ENCODE measurements at places on chromosomes 5 and 9.

DNA sequence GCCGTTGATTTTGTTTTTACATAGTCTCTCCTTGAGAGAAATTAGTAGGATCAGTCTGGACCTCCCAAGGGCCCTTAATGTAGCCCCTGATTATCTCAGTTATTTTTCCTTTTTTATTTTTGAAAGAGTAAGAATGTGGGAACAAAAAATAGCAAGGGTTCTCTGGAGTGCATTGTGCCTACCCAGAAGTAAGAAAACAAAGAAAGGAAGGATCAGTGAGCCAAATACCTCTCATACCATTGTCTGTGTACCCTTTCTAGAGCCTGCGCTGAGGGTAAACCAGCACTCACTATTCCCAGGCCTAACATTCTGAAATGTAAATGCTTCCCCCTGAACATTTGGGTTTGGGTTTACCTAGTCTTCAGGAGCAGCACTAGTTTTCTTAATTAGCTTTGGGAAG is 213.0 kb upstream of the TARS1 start:
- no peak for DNase-seq

DNA sequence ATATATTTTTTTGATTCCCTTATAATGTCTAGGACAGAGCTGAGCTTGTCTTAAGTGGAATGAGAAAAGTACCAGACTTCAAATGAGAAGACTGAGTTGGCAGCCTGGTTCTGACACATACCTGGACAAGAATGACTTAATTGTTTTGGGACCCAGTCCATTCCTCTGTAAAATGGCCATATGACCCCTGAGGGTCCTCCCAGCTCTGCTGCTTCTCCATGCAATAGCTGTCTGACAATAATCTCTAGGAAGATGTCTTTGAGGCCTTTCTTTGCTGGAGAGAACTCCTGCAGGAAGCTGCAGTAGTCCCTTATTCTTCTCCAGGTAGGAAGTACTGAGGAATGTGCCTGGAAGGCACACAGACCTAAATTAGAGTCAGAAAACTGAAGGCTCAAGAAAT is 55.9 kb upstream of the SLIT3 start:
- no peak for DNase-seq

DNA sequence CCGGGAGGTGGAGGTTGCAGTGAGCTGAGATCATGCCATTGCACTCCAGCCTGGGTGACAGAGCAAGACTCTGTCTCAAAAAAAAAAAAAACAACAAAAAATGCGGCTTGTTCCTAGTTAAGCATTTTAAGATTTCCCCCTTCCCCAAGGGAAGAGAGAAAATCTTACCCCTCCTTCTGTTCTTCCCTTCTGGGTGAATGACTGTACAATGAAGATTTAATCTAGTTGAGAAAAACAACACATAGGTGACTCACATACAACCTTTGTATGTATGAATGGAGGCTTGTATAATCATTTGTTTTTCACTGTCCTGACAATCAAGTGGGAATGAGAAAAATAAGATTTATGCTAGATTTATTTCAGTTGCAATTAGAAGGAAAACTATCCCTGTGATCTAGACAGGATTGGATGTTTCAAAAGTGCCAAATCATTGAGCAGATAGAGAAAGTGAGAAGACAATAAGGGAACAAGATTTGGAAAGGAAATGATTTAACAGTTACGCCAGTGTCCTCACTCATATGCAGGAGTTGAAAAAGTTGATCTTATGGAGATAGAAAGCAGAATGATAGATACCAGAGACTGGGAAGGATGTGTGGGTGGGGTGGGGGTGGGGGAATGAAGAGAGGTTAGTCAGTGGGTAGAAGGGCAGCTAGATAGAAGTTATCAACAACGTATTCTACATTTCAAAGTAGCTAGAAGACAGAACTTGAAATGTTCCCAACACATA is 16.7 kb downstream of the GDA start:
- DNase-seq, result no peak

GRCh38 chr9:96655198-96655851 is at the start of gene PRXL2C:
PRXL2C (minus strand) TSS chr9:96655317; CDS start chr9:96655281, 36 bp downstream.
- DNase-seq, result peak; percentile 86

GRCh38 chr9:77978086-77978781 is 53.4 kb downstream of the GNAQ start:
- DNase-seq, result peak; percentile 14

GRCh38 chr9:131651599-131651998 is 88.3 kb downstream of the RAPGEF1 start:
- peak; percentile 44 for DNase-seq

GRCh38 chr9:135023088-135023785 is 64.2 kb upstream of the OLFM1 start:
- no peak for DNase-seq

- DNase-seq, result no peak
These were observed 26.2 kb downstream of the SETX start for GRCh38 chr9:132328580-132328979.

DNA sequence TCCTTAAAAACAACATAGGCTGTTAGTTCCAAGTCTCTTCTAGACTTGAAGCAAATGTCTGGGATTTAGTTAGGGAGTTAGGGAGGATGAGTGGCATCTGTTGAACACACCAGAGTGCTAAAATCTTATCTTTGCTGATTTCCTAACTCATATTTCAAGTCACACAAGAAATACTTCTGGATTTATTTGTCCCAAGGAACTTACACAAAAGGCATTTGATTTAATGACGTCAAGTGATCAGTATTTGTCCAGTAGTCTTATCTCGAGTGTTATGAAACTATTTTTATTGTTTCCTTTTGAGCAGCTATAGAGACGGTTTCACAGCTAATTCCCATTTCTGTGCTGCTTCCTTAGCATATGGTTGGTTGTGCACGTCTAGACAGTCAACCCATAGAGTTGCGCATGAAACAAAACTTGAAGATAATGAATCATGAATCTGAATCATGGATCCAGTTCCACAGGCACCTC is 140.5 kb upstream of the TUT7 start:
- no peak for DNase-seq

GRCh38 chr9:27967210-27967609 is 393.9 kb upstream of the C9orf72 start:
- DNase-seq, result no peak

- no peak for DNase-seq
These were observed 356.7 kb upstream of the TRPC7 start for GRCh38 chr5:136722086-136722485.

DNA sequence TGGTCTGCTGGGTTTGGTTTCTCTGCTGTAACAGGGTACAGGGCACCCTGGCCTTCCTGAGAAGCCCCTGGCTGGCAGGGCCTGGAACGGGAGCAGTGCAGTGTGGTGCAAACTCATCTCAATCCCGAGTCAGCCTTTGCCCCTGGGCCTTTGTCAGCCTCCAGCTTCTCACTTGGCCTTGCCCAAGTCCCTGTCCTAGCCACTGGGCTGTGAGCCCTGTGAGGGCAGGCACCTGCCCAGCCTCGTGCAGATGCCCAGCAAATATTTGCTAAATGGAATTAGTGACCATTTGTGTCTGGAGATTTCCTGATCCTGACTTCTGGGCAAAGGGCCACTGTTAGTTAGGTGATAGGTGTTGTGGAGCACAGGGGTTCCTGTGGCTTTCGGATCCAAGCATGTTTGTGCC is 13.0 kb downstream of the RGS3 start:
- no peak for DNase-seq

GRCh38 chr5:95519681-95520080 is 35.1 kb downstream of the SKIC3 start:
- no peak for DNase-seq

GRCh38 chr5:95298651-95299050 is 13.8 kb upstream of the MCTP1 start:
- no peak for DNase-seq

- no peak for DNase-seq
These were observed 7.5 kb downstream of the DIAPH1 start for GRCh38 chr5:141611289-141611688.

DNA sequence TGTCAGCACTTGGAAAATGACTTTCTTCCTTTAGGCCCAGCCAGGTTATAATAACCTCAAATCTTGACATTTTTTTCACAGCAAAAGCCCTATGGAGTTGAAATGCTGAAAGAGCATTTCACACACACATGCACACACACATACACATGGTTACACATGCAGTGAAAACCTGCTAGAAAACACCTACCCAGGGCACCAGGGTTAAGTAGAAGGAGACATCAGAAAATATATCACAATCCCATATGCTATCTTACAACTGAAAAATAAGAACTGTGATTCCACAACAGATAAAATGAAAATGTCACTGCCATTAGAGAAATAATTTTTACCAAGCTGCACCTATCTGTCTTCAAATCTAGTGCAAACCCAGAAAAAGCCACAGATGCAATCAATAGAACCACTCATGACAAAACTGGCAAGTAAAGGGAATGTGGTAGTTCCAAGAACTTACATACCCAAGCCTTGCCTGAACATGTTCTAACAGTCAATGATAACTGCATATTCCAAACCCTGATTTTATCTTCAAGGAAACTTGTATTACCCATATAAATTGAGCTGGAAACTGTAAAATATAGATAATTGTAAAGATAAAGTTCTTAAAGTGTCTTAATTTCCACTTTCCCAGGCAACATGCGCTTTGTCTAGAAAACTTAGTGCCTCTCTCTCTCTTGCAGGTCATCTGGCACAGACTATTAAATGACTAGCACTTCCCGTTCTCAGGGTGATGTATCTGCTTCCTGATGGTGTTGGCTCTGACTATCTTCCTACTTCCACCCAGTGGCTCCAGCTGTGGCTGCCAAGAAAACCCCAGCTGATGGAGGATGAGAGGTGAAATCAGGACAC is 250.2 kb upstream of the PTGER4 start:
- peak; percentile 68 for DNase-seq

DNA sequence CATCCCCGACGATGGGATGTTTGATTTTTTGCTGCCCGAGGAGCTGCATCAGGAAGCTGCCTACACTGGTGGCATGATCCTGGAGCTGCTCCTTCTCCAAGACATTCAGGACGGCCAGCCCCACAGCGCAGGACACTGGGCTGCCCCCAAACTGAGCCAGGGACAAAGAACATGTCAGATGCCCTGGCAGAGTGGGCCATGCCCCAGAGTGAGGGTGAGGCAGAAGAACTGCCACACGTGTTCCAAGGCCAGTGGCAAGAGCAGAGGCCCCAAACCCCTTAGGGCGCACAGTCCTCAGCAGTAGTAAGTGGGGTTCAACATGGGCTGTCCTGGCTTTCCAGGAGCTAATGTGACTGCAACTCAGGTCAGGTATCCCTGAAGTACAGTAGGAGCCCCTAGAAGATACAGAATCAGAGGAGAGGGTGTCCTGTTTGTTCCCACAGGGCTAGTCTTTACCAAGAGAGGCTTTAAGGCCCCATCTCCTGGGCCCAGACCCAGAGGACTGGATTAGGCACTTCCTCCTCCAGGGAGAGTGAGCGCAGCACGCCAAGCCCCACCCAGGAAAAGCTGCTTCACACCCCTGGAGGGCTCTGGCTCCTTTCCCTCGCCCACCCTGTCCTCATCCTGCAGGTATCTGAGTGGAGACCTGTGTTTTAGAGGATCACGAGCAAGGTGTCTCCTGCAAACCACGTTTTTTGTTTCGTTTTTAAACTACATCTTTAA is 11.1 kb downstream of the HNRNPAB start:
- DNase-seq, result no peak

DNA sequence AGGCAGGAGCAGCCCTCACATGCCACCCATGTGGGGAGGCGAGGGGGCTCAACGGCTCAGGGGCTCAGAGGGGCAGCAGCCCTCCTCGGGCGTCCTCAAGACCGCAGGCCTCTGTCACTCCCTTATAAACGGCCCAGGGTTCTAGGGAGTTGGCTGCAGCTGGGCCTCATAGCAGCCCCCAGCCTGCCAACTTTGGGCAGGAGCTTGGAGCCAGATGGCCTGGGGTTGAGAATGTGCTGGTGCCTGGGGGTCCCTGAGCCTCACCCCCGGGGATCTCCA is 51.0 kb upstream of the RNU6ATAC start:
- no peak for DNase-seq

- DNase-seq, result no peak
These were observed 31.4 kb upstream of the SARDH start for GRCh38 chr9:133769511-133770075.

- DNase-seq, result no peak
These were observed 192.4 kb downstream of the ADAMTSL1 start for GRCh38 chr9:18666348-18666747.

GRCh38 chr9:123928533-123929176 is 1.3 kb downstream of the DENND1A start:
- DNase-seq, result peak; percentile 11

DNA sequence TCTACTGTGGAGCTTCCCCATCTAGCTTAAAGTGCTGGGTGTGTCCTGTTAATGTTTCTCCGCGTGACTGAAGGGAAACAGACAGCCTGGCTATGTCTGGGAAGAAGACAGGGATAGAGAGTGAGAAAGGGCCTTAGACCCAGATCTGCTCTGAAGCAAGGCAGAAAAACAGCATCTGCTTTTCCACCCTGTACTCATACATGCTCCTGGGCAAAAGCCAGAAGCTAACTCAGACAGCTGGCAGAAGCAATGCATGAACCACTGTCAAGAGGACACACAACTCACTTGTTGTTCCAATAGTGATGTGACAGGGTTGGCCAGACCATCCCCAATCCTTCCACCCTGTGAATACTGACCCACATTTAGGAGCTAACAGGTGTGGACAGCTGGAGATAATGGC is 63.3 kb downstream of the DPYSL3 start:
- DNase-seq, result no peak

DNA sequence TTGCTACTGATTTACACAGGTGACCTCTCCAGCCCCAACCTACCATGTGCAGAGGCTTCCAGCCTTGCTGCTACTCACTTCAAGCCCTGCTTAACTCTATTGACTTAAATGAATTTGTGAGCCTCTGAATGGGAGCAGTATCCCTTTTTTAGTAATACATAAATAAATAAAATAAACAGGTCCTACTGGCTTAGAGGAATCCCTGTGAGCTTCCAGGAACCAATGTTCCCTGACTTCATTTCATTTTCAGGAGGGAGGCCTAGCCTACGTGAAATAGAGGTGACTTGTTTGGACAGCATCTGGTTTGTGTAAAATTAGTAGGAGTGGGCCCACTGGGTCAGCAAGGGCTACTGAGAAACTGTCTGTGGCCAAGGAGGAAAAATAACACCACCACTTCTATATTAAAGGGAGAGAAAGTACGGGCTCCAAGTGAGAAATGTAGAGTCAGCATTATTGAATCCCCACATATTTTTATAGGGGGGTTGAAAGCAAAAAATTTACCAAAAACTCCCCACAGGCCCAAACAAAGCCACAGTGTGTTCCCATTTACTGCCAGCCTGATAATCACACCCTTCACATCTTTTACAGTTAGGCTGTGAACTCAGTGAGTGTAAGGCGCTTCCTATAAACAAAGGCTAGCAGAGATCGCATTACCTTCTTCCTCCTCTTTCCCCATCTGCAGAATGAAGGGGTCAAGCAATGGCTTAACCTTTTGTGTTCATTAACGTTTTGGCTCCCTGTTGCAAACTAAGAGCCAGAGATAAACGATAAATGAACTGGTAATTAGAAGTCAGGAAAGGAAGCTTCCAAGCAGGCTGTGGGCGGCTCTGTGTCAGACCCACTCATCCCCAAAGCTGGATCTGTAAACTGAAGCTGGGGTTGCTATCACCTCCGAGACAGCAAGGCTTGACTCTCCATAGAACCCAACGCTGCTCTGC is 138.8 kb upstream of the LIFR start:
- DNase-seq, result no peak

GRCh38 chr9:116134975-116135374 is 18.6 kb upstream of the PAPPA start:
- no peak for DNase-seq

- DNase-seq, result no peak
These were observed 160.2 kb upstream of the CDH6 start for GRCh38 chr5:31033295-31033694.

GRCh38 chr9:35700031-35700430 is 10.3 kb upstream of the TPM2 start:
- no peak for DNase-seq

- DNase-seq, result no peak
These were observed 107.4 kb downstream of the TLE1 start for GRCh38 chr9:81581986-81582385.

- DNase-seq, result no peak
These were observed 13.2 kb upstream of the AUH start for GRCh38 chr9:91374939-91375338.

All from CD4-positive, alpha-beta T cell treated with Interleukin-2 at 100 ng/mL for 4 hours (primary cell).